ENCODE measurements at places on chromosomes 7 and 10.

GRCh38 chr7:70389531-70390151 is 742.3 kb upstream of the GALNT17 start:
- H3K27ac ChIP-seq, result no peak overlapping the region
- no peaks in the 10 kb centered on the region for H3K27me3 ChIP-seq
- H3K4me3 ChIP-seq, result no peak overlapping the region
- DNase-seq, result no peak

GRCh38 chr10:21746118-21746517 is 212.1 kb downstream of the MLLT10 start:
- H3K36me3 ChIP-seq, result no peaks in the 10 kb centered on the region
- DNase-seq, result no peak
- H3K27me3 ChIP-seq, result no peaks in the 10 kb centered on the region
- no peaks in the 10 kb centered on the region for H3K4me1 ChIP-seq
- H3K4me3 ChIP-seq, result no peak overlapping the region

- no peaks in the 10 kb centered on the region for H3K36me3 ChIP-seq
- H3K27ac ChIP-seq, result no peak overlapping the region
- H3K4me3 ChIP-seq, result no peak overlapping the region
- no peaks in the 10 kb centered on the region for H3K4me1 ChIP-seq
- H3K27me3 ChIP-seq, result no peaks in the 10 kb centered on the region
- DNase-seq, result peak; percentile 34
Measured at GRCh38 chr10:128324058-128324827, 198.0 kb upstream of the MKI67 start.

- H3K4me1 ChIP-seq, result no peaks in the 10 kb centered on the region
- H3K36me3 ChIP-seq, result no peaks in the 10 kb centered on the region
- H3K27me3 ChIP-seq, result no peaks in the 10 kb centered on the region
Measured at GRCh38 chr10:14056610-14057332, 274.0 kb downstream of the FRMD4A start.

- no peaks in the 10 kb centered on the region for H3K27me3 ChIP-seq
- no peak for DNase-seq
- no peaks in the 10 kb centered on the region for H3K36me3 ChIP-seq
- H3K4me3 ChIP-seq, result no peak overlapping the region
Measured at GRCh38 chr10:43570971-43571370, 3.4 kb downstream of the ZNF239 start.

DNA sequence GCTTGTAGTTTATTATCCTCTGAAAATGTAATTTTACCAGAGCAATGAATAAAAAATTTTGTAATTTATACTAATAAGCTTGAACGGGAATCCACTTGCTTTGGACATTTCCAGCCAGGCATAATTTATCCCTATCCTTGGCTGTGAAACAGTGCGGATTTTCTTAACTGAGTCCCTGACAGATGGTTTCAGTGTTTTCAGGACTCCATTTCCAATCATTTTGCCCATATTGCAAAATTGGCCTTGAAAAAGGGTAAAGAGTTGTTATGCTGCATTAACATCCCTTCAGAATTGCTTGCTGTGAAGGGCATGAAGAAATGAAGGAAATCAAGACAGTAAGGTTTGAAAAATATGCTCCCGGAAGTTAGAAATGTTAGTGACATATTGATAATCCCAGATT is 57.7 kb downstream of the NXPH1 start:
- H3K36me3 ChIP-seq, result no peaks in the 10 kb centered on the region
- no peak overlapping the region for H3K27ac ChIP-seq
